Keratinocyte (primary cell): ENCODE measurements at places on chromosomes 3 and 15.
A peak's percentile ranks its signal among the peaks of the same experiment; 100 is the strongest.

DNA sequence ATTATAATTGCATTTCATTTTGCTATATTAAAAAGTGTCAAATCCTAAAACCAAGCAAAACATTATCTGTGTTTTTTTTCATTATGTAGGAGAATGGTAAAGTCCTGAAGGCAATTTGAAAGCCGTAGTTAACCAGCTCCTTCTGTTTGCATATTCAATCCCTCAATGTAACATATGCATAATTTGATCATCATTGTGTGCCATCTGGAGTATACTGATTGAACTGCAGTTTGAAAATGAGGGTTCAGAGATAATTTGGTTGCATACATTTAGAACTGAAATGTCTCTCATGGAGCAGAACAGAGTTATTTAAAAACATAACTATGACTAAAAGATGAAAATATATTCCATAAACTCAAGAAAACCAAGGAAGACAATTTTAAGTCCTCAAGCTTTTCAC lies 518.6 kb downstream of the GBE1 start:
- no peak for DNase-seq

DNA sequence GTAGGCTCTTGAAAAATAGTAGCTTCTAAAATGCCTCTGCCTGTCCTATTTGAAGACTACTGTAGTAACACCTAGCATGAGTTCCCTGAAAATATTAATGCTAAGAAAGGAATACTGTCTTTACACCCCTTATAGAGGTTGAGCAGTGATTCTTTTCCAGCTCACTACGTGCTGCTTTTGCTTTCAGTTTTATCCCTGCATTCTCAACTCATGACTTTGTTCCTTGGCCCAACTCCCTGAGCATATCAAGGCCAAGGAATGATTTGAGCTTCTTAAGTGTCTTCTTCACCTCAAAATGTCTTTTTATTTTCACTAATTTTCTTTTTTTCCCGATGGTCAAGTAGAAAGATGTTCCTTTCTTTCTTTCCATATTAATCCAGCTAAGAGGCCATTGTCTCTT lies 16.5 kb upstream of the P2RY13 start:
- DNase-seq = no peak

GRCh38 chr15:67085237-67085817 lies 19.9 kb downstream of the SMAD3 start:
- no peak for DNase-seq

GRCh38 chr15:44808557-44808956 lies 72.2 kb downstream of the TRIM69 start:
- no peak for DNase-seq

- DNase-seq = no peak
Measured at GRCh38 chr3:111227216-111227615, 155.6 kb downstream of the NECTIN3 start.

GRCh38 chr3:145623349-145623748 lies 537.6 kb downstream of the PLOD2 start:
- no peak for DNase-seq

GRCh38 chr3:129936757-129937156 lies 37.8 kb upstream of the TRH start:
- DNase-seq = no peak

DNA sequence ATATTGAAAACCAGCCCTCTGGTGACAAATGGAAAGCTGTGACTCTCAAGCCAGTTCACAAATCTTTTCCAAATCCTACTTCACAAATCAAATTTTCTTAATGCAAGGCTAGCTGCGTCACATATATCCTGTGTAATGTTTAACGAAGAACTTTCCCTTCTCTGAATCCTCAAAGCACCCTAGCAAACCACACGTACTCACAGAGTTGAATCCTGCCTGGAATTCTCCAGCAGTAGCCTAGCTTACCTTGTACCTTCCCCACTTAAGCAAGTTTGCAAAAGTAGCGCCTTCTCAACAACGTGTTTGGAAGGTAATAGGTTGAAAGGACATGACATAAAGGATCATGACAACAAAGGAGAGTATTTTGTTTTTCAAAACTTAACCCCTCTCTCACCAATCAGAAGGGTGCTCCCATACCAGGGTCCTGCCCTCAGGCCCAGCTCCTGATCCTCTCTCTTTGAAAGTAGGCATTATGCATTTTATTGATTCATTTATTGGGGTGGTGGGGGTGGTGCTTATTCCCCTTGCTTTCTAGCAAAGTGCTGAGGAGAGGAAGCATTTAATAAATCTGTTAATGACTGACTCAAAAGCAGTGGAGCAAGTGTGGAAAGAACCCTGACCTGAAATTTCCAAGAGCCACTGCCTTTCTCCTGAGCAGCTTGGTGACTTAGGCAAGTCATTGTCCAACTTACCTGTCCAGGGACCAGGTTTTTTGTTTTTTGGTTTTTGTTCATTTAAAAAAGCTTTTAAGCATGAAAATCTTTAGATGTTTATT lies 531.6 kb downstream of the MECOM start:
- no peak for DNase-seq

DNA sequence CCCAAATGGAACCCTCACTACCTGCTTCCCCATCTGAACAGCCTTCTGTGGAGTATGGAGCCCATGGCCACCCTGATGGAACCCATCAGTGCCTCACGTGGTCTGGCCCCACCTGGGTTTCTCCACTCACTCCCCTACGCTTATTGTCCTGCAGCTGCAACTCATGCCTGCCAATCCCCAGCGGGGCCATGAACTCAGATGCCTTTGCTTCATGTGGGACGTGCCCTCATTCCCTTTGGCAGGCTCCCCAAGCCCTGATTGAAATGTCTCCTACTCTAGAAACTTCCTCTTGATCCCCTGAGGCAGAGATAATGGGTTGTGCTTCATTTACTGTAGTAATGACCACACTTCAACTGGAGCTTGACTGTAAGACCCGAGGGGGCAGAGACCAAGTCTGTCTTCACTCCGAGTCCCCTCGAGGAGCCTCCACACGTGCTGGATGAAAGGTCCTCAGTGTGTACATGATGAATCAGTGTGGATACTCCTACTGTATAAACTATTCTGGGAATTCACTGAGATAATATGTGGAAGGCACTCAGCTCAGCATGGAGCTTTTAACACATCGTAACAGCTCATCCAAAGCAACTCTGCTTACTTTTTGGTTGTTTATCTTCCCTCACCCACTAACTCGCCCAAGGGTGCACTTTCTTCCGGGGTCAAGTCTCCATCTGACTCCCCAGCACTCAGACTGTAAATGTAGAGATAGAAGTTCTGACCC lies 232.8 kb upstream of the BHLHE40 start:
- no peak for DNase-seq

- DNase-seq = no peak
Measured at GRCh38 chr3:28682121-28682520, 333.5 kb upstream of the AZI2 start.

DNA sequence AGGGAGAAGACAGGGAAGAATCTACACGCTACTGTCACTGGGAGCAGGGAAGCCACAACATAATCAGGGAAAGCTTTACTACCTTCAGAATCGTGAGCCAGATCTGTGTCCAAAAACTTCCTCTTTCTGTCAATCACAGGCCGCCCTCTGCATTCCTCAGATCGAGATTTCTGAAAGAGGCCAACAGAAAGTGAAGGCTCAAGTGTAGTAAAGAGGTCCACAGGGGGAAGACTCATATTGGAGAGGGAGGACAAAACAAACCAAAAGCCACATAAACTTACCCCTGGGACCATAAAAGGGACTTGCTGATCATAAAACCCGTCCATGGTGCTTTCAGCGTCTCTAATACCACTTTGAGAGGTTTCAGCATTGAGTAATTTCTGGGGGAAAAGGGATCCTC lies 3.3 kb downstream of the ETV5 start:
- no peak for DNase-seq

DNA sequence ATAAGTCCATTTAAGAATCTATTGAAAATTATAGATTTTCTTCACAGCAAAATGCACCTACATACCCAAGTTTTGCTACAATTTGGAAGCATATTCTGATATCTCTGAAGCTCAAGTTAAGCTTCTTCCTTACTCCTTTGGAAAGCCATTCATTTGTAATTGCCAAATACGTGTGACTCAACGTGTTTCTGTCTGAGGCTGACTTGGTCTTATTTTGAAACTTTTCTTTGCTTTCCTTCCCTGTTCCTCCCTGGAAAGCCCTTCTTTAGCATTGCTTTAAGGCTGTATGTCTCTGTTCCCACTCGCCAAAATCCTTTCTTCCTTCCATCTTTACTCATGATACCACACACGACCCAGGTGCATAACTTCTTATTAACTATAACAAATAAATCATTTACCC lies 232.0 kb downstream of the ZBBX start:
- no peak for DNase-seq

- DNase-seq = no peak
Measured at GRCh38 chr3:24756101-24756888, 261.6 kb upstream of the THRB start.

DNA sequence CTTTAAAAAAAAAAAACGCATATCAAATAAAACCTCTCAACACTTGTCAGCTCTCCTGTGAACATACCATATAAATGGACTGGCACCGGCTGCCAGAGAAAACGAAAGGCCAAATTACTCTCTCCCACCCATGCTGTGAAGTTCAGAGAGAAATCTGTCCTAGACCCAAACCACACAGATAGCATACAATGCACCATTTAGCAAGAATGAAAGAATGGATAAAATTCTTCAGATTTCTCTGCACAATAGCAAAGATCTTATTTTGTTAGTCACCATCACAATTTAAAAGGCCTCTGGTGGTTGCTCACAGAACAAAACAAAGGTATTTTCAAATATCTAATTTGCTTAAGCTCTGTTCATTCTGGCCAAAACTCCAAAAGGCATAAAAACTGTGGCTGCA lies 93.9 kb upstream of the BHLHE40 start:
- DNase-seq = no peak

GRCh38 chr15:99121207-99121606 lies 16.3 kb downstream of the SYNM start:
- DNase-seq = no peak

- DNase-seq = no peak
Measured at GRCh38 chr15:30958219-30958618, 33.2 kb downstream of the MTMR10 start.

GRCh38 chr3:170638988-170639387 lies 53.1 kb upstream of the SLC7A14 start:
- DNase-seq = no peak

DNA sequence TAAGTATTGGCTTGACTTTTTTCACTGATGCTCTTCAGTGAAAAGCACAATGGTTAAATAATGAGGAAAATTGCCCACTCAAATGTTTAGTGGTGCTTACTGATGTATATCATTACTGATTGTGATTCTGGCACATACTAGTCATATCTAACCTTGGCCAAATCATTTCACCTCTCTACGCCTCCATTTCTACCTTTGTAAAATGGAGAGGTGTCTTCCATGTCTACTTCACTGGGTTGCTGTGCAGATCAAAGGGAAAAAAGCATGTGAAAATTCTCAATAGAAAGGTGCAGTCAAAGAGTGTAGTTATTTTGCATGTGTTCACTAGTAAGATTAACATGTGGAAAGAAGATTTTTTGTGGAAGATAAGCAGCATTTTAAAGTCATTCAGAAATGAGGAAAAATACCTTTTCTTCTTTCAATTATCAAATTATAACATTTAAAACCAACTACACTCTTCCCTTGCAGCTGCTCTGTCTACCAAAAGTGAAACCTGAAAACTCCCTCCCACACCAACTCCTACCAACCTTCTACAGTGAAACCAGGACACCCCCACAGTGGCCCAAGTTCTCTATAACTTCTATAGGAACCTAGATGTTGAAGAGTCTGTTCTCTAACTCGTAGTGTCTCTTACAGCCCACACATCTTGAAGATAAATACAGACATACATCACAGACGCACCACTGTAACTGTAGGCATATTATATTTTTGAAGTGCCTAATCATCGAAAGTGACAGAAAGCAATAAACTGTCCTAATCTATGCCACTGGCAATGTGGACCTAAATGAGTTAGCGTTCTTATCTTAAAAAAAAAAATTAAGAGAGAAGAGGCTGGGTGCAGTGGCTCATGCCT lies 1.4 kb downstream of the CD200R1 start:
- no peak for DNase-seq

- no peak for DNase-seq
Measured at GRCh38 chr3:167852216-167852615, 116.7 kb downstream of the SERPINI1 start.

DNA sequence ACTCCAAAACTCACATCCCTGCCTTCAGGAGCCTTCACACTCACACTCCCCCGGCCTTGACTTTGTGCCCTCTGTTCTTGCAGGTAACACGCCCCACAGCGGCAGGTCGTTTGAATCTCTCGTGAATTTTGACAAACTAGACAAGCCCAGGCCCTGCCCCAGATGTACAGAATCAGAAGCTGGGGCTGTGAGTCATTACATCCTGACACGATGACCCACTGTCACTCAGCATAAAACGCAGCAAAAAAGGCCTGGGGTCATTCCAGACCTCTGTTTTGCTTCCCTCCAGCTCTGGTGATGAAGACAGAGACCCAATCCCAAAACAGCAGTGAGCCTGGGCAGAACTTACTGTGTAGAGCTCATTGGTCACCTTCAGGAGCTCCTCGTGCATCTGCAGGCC lies 116.4 kb upstream of the RAD18 start:
- DNase-seq = peak; percentile 71

DNA sequence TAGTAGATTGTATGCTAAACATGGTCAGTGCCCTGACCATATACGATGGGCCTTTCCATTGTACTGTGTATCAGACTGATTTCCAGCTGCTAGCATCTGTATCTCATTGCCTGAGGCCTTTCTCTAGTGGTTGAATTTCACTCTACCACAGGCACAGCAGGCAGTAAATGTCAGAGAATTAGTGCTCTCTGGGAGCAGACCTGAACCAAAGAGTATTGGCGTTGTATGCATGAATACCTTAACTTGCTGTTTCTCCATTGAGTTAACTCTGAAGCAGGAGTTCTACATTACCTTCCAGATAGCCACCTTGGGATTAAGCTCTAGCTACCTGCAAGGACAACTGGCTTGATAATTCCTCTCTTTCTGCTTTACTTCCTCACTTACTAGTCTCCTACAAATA lies 439.2 kb upstream of the EPHA3 start:
- DNase-seq = no peak

DNA sequence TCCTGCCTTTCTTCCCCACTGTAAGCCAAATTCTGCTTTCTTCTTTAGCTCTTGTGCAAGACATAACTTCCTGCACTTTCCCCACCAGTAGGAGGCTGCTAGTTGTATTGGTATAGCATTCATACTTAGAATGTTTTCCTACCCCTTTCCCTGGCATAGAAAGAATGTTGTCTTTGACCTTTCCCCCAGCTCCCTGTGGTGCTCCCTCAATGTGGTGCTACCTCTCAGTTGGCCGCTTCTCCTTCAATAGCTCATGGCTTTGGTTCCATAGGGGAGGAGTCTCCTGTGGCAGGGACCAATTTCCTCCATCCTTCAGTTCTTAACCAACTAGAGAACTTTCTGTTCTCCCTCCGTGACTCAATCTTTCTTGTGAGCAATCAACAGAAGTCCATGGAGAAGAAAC lies 67.5 kb upstream of the AKAP13 start:
- no peak for DNase-seq

GRCh38 chr3:4503050-4503449 lies 9.9 kb downstream of the ITPR1 start:
- DNase-seq = no peak

- no peak for DNase-seq
Measured at GRCh38 chr15:48862705-48863104, 15.2 kb upstream of the EID1 start.
